Kidney capillary endothelial cell (primary cell): ENCODE measurements at places on chromosomes 12 and 14.

GRCh38 chr12:53750812-53751335 lies 905 bp downstream of the CISTR start:
- DNase-seq = no peak

DNA sequence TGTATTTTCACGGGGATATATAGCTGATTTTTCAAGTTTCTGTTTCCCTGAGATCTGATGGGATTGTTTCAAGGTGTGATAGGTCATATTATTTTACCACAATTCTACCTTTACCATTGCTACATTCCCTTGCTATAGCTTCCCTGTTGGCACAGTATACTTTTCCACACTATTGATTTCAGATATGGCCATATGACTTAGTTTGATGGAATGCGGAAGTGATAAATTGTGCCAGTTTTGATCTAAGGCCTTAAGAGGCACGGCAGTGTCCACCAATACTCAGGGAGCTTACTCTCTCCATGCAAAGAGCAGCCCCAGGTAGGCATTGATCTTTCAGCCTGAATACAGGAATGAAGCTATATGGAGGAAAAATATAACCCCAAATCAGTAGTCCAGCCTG lies 315.7 kb downstream of the SLC16A7 start:
- DNase-seq = no peak

GRCh38 chr14:63182968-63183367 lies 21.3 kb upstream of the RHOJ start:
- DNase-seq = peak; percentile 70

DNA sequence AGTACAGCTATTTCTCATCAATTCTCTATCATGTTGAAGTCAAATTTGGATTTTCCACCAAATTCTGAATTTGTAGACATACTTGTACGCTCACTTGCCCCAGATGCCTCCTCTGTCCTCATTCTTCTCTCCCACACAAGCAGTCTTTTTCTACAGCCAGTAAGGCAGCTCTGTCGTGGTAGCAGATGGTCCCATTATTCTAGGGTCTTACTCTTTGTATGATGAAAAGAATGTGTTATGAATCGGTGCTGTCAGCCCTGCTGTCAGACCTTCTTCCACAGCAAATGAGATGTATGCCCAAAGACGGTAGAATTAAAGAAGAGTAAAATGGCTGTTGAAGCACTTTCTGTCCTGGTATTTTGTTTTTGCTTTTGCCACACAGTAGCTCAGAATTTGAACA lies 17.2 kb upstream of the PAPLN start:
- DNase-seq = no peak

- no peak for DNase-seq
These were observed 34.8 kb upstream of the RCOR1 start for GRCh38 chr14:102557434-102558226.

DNA sequence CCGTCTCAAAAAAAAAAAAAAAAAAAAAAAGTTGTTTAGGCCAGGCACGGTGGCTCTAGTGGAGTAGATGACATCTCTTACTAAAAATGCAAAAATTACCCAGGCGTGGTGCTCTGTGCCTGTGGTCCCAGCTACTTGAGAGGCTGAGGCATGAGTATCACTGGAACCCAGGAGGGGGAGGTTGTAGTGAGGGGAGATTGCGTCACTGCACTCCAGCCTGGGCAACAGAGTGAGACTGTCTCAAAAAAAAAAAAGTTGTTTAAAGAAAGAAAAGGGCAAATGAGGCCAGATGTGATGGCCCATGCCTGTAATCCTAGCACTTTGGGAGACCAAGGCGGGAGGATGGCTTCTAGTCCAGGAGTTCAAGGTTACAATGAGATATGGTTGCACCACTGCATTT lies 36.6 kb upstream of the SPPL3 start:
- no peak for DNase-seq

DNA sequence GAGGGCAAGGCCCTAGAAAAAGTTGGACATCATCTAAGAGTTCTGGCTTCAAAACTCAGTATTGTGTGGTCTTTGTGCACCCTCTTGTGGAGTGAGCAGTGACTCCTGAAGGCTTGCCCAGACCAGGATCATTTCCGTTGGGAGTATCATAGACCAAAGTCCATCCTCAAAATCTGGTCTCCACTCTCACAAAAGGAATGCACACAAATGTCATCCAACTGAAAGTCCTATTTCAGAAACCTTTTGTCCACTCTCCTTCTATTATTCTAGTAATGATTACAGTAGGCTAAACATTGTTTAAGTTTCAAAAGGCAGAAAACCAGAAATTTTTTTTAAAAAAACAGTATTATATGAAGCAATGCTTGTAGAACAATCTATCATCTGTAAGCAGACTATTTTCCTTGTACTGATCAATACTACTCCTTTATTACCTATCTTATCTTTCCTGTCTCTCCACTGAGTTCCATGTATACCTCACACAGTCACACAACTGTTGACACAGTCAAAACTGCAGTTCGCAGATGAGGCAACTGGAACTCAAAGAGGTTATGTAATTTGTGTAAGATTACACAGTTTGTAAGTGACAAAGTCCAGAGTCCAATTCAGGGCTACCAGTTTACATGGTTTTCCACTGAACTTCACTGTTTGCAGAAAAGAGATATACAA lies 41.4 kb downstream of the COX16 start:
- DNase-seq = peak; percentile 28

- peak; percentile 10 for DNase-seq
These were observed 310.2 kb downstream of the APAF1 start for GRCh38 chr12:98955284-98955683.

- DNase-seq = no peak
These were observed 1410.0 kb upstream of the TMEM132C start for GRCh38 chr12:126856958-126857357.
